ENCODE measurements at places on chromosomes 3 and 15.

DNA sequence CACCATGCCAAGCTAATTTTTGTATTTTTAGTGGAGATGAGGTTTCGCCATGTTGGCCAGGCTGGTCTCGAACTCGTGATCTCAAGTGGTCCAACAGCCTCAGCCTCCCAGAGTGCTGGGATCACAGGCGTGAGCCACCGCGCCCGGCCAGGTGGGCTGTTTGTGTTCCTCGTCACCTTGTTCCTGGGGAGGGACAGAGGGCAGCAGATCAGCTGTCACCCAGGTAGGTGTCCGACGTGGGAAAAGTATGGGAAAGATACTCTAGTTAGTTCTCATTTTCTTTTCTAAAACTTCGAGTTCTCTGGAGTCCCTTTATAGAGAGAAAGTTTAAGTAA is 28.7 kb upstream of the SACM1L start:
- no peak for DNase-seq

GRCh38 chr3:57151021-57151449 is 14.1 kb downstream of the IL17RD start:
- DNase-seq: no peak

- DNase-seq: no peak
Observed at GRCh38 chr3:13845806-13846205, 34.1 kb downstream of the WNT7A start.

GRCh38 chr15:42832576-42832975 is 88.0 kb downstream of the TTBK2 start:
- no peak for DNase-seq

DNA sequence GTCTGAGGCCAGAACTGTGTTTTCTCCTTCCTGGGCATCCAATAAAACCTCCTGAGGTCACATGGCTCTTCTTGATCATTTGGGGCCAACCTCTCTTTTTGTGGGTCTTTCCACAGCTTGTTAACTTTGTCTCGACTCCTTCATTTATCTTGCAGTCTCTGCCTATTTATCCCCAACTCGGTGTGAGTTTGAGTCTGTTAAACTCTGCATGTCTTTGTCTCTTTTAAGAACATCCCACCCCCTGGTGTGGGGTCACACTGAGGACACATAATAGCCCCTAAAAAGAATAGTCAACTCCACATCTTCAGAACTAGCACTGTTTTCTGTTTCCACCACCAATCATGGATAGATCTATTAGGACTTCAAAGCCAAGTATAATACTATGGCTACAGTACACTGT is 187.2 kb downstream of the TLE3 start:
- no peak for DNase-seq

GRCh38 chr15:20345401-20345958 is 196.1 kb downstream of the GOLGA6L6 start:
- no peak for DNase-seq

GRCh38 chr3:134897391-134898141 is 102.5 kb downstream of the EPHB1 start:
- DNase-seq: no peak

DNA sequence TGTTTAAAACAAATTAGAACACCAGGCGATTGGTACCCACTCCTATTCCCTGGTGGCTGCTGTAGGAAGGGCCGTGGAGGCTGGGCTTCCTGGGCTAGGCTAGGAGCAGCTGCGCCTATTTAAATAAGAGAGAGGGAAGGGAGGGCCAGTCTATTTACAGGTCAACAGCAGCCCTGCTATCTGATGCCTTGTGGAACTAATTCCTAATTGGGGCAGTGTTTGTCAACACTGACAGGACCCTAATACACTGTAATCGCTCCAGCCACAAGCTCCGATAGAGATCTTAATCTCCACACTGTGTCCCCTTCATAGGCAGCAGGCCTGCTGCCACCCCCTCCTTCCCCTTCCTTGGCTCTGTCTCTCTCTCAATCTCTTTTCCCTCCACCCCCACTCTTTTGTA is 116.9 kb upstream of the SOX14 start:
- no peak for DNase-seq
